ENCODE measurements at places on chromosomes 1 and 21.

DNA sequence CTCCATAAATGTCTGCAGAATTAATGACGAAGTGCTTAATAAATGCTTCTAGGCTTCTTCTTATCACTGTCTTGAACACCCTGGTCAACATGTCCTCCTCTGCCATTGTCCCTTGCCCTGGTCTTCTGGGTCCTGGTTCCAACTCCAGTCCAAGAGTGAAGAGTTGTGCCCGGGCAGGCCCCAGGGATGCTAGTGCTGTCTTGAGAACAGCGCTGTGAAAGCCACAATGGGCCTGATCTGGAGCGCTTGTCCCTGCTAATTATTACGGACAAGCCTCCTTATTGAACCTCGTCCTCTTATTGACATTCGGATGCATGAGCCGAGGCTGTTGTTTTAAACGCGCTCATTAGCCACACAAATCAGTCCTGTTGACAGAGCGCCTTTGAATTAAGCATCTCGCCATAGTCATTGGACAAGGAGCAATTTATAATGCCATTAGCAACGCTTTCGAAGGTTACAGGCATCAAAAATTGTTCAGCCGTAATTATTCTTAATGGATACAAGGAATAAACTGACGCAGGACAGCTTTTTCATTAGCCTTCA lies 211.6 kb upstream of the POU3F1 start:
- DNase-seq = no peak

DNA sequence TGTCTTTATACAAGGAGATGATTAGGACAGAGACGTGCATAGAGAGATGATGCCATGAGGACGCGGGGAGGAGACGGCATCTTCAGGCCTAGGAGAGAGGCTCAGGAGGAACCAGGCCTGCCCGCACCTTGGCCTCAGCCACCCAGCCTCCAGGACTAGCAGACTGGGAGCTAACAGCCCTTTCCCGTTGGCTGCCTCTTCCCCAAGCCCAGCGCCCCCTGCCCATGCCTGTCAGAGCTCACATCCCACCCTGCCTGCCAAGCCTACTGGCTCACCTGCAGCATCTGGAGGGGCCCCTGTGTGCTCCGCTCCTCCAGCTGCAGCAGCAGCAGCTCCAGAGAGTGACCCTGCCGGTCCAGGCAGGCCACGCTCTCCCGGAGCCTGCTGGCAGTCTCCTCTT lies 4.0 kb upstream of the TRIM11 start:
- DNase-seq = no peak

GRCh38 chr1:81407000-81407821 lies 393.5 kb upstream of the ADGRL2 start:
- no peak for DNase-seq

GRCh38 chr1:44713321-44713781 lies 17.6 kb downstream of the RNU5D-1 start:
- no peak for DNase-seq

- no peak for DNase-seq
Observed at GRCh38 chr1:51316113-51316845, 14.1 kb downstream of the TTC39A start.

- DNase-seq = no peak
Observed at GRCh38 chr1:174788981-174789380, 210.8 kb upstream of the CACYBP start.

DNA sequence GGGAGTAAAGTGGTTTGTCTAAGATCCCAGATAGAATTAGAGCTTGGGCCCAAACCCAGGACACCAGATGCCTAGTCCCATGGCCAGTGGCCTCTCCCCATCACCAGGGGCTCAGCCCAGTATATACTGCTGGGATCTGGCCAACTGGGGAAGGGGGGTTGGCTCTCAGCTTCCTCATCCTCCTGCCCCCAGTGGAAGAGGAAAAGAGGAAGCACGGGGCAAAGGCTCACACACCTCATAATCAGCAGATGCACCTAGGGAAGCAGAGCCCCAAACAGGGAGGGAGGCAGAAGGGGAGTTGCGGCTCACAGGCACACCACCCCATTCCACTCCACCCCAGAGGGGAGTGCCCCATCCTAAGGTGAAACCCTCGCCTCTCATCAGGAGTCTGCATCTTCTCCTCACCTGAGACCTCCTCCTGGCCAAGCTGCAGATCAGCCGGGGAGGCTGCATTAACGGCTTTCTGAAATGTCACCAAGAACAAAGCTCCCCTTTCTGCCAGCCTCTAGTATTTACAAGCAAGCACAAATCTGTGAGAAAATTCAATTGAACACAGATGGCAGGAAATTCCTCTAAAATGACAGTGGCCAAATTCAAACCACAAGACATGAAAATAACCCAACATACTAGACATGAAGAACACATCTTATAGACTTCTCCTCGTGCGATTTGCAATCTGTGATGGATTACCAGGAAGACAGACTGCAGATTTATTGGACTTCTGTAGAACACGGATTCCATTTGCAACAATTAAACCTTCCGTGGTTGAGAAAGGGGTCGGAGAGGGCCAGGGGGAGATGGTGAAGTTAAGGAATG lies 82.8 kb downstream of the GLIS1 start:
- DNase-seq = no peak

DNA sequence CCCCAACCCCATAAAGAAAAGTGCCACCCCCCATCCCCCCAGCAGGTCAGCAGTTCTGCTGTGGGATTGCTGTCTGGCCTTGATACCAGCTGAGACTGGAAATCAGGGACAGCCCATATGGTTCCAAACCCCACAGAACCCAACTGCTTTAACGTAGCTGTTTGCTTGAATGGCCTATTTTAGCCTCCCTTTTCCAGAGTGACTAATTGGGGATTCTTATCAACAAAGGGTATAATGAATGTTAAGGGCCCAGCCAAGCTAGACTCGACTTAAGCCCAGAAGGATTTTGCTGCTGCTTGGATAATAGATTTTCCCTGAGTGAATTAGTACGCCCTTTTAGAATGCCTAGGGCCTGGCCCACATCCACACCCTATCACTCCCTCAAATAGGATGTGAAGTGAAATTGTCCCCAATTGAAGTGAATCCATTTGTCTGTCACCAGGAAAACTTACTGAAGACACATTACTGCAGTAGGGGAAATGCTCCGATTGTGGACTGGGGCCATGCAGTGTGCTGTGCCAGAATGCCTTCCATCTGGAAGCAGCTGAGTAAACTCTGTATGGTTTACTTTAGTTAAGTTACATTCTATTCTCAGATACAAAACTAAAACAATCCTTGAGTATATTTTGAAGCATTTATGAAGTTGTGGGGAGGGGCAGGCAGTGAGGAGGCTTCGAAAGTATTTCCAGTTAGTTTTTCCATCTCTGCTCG lies 156.9 kb downstream of the DHRS3 start:
- DNase-seq = no peak

DNA sequence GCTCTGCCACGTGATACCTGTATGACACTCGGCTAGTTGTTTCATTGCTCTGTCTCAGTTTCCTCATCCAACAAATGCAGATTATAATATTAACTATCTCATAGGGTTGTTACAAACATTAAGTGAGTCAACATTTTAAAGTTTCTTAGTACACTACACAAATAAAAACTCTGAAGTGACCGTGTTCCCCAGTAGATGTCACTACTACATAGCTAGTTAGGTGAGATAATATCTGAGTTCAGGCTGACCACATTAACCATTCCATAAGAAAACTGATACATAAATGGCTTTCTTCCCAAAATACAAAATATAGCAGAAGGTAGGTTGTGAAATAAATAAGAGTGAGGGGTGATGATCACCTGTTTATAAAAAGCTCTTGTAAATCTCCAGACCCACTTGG lies 214.1 kb downstream of the NUF2 start:
- DNase-seq = no peak

Measured in central memory CD4-positive, alpha-beta T cell (primary cell).